EH (cell line): ENCODE measurements at places on chromosomes 3 and 15.
A peak's percentile ranks its signal among the peaks of the same experiment; 100 is the strongest.

DNA sequence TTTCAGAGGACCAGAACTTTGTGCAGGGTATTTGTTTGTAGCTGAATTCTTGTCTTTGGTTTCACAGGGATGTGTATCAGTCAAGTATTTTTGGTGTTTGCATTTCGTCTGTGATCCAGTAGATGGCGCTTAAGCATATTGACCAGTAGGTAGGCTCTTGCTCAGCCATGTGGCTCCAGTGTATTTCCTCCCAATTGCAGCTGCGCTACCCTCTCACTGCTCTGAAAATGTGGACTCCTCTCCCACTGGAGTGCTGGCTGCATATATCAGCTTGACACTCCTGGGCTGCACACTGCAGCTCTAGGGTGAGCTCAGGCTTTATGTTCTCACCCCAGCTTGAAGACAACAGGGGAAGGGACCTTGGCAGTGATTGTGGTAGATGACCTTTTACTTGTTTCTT, 1264.3 kb upstream of the ALCAM start:
- peak; percentile 29 for DNase-seq

- peak; percentile 48 for DNase-seq
Observed at GRCh38 chr3:46400000-46400734, 6.7 kb downstream of the CCR5AS start.

- DNase-seq: no peak
Observed at GRCh38 chr15:59401824-59402569, 29.3 kb upstream of the MYO1E start.

- DNase-seq: no peak
Observed at GRCh38 chr3:107264888-107265287, 112.4 kb upstream of the CCDC54 start.

DNA sequence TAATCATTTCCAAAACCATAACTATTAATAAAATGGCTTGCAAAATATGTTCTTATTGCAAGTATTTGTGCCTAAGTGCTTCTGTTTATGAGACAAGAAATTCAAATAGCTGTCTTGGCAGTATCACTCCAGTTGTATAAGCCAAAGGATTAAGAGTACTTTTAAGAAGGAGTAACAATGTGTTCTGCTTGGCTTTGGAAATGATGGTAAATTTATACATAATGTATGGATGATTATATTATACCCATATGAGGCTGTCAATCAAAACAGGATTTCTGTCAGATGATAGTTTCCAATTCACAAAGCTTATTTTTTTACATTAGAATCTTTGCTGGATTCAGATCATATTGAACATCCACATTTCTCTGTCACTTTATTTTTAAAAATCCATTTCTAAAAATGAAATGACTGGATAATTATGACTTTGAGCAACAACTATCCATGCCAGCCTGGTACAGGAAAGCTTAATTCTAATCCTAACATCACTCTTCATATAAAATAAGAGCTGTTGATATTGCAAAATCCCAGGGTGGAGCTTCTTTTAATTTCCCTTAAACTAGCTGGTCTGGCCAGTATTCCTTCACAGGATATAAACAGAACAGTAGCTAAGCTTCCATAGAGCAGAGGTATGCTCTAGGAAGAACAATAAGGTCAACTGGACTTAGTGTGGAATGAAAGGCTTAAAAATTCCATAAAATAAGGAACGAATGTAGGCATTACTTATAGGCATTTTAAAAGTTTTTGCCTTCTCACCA, 30.0 kb upstream of the ZNF280D start:
- DNase-seq: no peak

- DNase-seq: no peak
Observed at GRCh38 chr3:28835751-28836150, 445.1 kb upstream of the RBMS3 start.

DNA sequence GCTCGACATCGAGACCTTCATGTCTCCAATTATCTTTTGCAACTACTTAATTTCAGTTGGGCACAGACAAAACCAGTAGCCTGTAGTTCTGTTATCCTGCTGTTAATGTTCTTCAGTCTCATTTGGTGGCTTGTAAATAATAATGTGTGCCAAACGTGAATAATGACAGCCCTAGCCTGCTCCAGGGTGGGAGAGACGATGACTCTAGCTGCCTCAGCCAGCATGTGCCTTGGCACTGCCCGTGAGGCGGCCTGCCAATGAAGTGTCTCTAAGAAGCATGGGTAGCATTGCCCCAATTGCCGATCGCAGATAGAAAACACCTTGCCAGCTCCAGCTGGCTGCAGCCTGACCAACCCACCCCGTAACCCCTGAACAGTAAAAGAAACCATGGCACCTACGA, 58.8 kb downstream of the ASB7 start:
- DNase-seq: no peak
